ENCODE measurements at places on chromosomes 2 and 18.

DNA sequence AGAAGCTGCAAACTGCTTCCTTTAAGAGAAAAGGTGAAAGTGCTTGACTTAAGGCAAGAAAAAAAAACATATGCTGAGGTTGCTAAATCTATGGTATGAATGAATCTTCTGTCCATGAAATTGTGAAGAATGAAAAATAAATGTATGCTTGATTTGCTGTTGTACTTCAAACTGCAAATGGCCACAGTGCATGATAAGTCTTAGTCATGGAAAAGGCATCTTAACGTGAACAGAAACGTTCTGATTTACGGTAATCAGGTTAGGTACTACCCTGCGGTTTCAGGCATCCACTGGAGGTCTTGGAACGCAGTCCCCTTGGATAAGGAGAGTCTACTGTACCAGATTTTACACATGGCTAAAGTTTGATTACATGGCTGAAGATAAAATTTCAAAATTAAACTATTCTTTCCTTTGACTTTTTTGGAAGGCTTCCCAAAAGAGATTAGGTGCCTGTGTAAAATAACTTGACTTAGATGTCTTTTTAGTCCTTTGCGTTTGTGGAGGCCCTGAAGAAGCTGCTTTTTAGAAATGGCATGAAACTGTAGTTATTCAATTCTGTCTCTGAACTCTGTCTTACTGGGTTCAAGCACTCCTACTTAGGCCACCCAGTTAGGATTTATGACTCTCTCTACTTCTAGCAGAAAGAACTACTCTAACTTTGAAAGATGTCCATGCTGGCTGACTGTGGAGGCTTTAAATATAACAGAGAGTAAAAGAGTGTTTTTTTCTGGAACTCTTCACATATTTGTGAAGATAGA is 35.9 kb upstream of the SCN9A start:
- no peak for DNase-seq

GRCh38 chr18:76988031-76988826 is 144.4 kb downstream of the MBP start:
- DNase-seq = no peak

- no peak for DNase-seq
These were observed 223.1 kb downstream of the AGAP1 start for GRCh38 chr2:235716875-235717496.

DNA sequence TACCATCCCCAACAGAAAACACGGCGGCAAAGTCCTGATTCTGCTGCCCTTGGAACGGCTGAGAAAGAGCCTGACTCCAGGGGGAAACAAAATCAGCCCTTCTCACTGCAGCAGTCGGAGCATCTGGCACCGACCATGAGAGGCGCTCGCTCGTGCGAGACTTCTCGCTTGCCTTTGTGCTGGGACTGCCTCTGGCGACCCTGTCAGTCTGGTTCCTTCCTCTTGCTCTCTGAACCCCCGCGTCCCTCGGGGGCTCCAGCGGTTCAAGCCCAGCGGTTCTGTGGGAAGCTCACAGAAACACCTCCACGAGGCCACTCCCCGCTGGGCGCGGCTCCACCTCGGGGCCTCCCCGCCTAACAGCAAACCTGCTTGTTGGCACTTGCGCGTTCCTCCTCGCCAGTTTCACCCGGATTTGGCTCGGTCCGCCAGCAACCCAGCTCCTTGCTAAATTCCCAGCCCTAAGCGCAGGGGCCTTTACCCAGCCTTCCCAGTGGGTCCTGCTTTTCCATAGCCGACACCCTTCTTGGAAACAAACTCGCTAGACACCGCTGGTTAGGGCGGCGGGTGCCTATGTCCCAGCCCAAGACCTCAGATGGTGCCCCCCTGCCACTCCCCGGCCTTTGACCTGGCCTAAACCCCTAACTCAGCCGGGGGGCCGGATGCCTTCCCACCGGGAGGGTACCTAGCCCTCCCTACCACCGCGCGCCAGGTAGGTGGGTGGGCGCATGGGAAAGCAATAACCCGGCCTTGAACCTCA is 2.2 kb downstream of the RND3 start:
- DNase-seq = no peak

GRCh38 chr2:191500884-191501560 is 176.9 kb upstream of the NABP1 start:
- no peak for DNase-seq

DNA sequence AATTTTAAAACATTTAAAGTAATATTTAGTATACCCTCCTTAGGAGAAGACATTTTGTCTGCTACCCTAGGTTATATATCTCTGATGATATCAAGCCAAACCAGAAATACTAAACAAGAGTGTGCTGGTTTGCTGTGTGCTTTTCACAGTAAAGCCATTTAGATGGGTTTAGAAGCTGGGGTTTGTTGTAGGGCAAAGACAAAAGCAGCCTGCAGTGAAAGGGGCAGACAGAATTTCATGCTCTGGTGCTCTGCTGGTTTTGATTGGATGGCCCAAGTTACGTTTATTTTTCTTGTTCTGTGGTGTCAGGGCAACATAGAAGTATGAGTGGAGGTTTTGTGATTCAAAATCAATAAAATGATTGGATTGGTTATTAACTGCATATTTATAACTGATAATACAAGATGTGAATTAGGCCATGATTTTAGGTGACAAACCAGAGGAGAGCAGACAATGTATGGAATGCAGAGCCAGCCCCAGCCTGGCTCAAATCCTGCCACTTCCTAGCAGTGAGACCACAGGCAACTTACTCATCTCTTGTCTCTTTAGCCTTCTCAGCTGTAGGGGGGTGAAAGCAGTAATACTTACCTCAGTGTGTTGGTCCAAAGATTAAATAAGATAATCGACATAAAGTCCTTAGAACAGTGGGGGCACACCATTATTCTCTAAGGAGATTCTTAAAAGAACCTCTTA is 30.9 kb upstream of the IER3IP1 start:
- no peak for DNase-seq

- DNase-seq = no peak
These were observed 44.3 kb downstream of the FN1 start for GRCh38 chr2:215391531-215391930.

GRCh38 chr2:50529600-50530218 is 502.2 kb downstream of the NRXN1 start:
- no peak for DNase-seq

GRCh38 chr18:22879293-22879692 is 53.8 kb upstream of the RBBP8 start:
- no peak for DNase-seq

DNA sequence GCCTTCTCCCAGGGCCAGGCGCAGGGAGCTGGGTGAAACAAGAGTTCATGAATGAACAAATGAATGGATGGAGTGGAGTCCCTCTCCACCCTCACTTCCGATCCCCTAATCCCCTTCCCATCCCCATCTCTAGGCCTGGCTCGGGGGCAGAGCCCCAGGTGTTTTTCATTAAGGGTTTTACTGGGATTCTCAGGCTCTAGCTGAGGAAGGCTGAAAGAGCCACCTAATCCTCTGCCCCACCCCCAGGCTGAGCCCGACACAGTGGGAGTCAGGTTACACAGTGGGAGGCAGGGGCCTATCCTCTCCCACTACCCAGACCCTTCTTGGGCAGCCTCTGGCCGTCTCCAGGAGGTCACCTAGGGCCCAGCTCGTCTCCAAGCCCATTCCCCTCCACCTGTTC is 36.1 kb downstream of the SDC1 start:
- DNase-seq = no peak

DNA sequence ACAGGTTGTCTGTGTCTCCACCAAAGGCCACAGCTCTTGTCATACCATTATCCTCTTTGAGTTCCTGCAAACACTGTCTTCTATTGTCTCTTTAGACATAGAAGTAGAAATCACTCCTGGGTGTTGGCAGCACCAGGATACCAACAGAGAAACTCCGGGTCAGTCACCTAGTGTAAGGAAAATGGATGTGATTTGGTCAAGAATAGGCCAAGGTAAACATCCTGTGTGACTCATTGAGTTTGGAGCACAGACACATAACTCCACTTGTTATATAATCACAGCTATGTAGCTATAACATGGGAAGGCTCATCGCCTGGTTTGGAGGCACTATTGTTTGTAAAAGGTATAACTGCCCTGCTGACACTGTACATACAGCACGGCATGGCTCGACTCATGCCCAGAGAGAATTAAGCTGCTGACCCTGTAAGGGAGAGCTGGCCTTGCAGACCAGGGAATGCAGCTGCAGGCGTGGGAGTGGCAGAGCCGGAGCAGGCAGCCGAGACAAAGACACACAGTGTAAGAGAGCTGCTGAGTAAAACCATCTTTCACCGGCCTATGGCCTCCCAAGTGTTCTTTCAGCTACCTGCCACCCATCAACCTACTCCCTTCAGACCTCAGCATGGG is 3.4 kb upstream of the TXNL1 start:
- DNase-seq = no peak

Measured in activated CD4-positive, alpha-beta memory T cell treated with anti-CD3 and anti-CD28 coated beads, Interleukin-2, amount 10 ng/mL, durations not matched to agents 7 days and 5 days (primary cell).